ENCODE measurements at places on chromosomes 7 and 10. TPM values are rescaled to one million over a fixed set of nuclear protein-coding genes. Genes with fewer than 3 reads are reported as not detected.

DNA sequence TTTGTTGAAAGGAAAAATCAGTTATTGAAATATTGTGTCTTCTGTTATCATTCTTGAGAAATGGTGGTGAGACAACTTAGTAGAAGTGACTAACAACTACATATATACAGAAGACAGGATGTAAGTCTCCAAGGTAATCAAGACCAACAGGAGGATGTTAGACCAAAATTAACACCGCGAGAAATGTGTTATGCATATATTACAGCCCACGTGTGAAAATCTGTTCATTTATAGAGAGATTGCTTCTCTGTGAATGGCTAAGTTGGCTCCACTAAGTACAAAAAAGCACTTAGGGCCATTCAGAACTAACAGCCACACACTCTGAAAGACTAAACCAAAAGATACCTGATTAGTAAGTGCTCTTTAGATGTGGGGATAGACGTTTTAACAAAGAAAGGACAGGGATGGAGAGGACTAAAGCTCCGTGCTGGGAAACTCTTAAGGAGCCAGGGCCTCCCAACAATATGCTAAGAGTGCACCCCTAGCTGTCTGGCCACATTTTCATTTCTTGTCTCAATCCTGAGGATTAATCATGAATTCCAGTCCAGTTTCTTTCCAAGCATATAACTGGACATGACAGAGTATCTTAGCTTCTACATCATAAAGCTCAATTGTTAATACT lies 26.5 kb downstream of the HDAC9 start:
- no peak for DNase-seq

- no peak for DNase-seq
Observed at GRCh38 chr7:131196803-131197202, 130.9 kb upstream of the MKLN1 start.

DNA sequence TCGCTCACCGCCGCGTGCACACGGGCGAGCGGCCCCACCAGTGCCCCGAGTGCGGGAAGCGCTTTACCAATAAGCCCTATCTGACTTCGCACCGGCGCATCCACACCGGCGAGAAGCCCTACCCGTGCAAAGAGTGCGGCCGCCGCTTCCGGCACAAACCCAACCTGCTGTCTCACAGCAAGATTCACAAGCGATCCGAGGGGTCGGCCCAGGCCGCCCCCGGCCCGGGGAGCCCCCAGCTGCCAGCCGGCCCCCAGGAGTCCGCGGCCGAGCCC lies 3.3 kb downstream of the REPIN1 start:
- no peak for DNase-seq

- DNase-seq: peak; percentile 86
Observed at GRCh38 chr7:425794-426188, 93.9 kb downstream of the PDGFA start.

DNA sequence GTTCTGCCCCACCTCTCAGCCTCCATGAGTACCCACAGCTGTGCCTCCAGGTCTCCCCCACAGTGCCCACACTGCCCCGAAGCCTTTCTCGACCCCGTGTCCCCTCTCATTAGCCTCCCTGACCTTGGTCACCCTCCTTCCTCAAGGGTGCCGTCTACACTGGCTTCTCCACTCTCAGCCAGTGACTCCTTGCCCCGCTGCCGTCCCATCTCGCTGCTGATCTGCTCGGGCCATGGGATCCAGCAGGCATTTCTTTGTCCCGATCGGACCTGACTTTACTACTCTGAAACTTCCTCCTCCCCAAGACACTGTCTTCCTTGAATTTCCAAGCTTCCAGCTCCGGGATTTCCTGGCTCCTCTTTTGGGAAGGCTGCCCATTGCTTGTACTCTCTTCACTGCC lies 31.3 kb downstream of the FKBP6 start:
- no peak for DNase-seq

DNA sequence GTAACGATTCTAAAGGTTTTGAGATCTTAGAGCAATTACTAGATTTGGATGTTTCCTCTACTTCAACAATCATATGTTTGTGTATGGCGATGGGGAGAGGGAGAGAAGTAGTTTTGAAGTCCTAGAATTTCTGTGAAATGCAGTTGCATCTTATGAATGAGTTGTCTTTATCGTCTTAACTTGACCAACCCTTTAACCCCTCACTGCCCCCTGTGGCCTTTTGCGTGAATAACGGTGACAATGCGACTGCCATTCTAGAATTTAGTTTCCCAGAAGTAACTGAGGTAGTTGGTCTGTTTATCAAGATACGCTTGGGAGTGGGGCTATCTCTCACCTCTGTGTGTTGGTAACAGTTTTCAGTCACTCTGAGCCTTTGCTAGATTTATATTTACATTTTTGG lies 204.6 kb downstream of the HDAC9 start:
- DNase-seq: peak; percentile 1

- peak; percentile 90 for DNase-seq
Observed at GRCh38 chr7:128891110-128891941, 19.2 kb downstream of the KCP start.

- no peak for DNase-seq
Observed at GRCh38 chr7:44983742-44984477, 5.1 kb upstream of the MYO1G start.

DNA sequence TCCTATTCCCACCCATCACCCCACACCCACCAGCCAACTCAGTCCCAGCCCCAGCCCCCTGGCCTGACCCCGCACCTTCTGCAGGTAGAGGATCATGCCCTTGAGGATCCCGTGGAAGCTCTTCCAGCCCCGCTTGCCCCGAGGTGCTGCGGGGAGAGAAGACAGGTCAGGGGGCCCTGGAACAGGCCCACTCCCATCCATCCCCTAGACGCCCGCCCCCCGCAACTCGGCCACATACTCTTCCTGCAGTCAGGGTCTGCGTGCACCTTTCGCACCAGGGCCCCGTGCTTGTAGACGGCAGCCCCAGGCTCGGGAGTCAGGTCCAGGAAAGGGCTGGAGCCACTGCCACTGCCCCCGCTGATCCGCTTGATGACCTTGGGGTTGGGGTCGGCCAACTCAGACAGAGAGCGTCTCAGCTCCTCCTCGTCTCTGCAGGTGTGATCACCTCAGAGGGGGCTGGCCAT lies 9.6 kb downstream of the NFKB2 start:
- no peak for DNase-seq

- no peak for DNase-seq
Observed at GRCh38 chr10:33609546-33609945, 275.1 kb upstream of the NRP1 start.

GRCh38 chr7:123709525-123709924 lies 39.3 kb downstream of the WASL start:
- no peak for DNase-seq

DNA sequence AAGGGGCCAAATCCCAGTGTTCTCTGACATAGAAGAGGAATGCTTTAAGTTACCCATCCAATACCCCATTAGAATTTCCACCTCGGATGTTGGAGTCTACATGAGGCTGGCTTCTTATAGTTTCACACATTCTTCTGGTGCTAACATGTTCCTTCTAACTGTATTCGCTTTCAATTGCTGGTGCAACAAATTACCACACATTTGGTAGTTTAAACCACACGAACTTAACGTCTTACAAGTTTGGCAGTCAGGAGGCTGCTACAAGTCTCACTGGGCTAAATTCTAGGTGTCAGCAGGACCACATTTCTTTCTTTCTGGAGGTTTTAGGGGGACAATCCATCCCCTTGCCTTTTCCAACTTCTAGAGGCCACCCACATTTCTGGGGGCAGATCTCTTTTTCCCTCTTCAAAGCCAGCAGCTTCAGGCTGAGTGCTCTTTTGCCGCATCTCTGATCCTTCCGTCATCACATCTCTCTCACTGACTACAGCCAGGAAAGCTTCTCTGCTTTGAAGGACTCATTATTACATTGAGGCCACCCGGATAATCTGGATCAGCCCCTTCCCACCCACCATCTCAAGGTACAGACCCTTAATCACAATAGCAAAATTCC lies 5.1 kb upstream of the MACC1 start:
- DNase-seq: no peak

SPDYE11 gene
- total RNA-seq: not detected

SKAP2 gene
- 3.1 TPM for total RNA-seq

CDC14C gene
- total RNA-seq: 0.07 TPM

TMEM225B gene
- total RNA-seq: 0.52 TPM

PNLIPRP1 gene
- not detected for total RNA-seq

CACUL1 gene
- 31.0 TPM for total RNA-seq

NAT16 gene
- 0.30 TPM for total RNA-seq

NME8 gene
- total RNA-seq: 2.7 TPM

FGFR2 gene
- total RNA-seq: 47.1 TPM
